ENCODE measurements at places on chromosomes 7 and 10.

DNA sequence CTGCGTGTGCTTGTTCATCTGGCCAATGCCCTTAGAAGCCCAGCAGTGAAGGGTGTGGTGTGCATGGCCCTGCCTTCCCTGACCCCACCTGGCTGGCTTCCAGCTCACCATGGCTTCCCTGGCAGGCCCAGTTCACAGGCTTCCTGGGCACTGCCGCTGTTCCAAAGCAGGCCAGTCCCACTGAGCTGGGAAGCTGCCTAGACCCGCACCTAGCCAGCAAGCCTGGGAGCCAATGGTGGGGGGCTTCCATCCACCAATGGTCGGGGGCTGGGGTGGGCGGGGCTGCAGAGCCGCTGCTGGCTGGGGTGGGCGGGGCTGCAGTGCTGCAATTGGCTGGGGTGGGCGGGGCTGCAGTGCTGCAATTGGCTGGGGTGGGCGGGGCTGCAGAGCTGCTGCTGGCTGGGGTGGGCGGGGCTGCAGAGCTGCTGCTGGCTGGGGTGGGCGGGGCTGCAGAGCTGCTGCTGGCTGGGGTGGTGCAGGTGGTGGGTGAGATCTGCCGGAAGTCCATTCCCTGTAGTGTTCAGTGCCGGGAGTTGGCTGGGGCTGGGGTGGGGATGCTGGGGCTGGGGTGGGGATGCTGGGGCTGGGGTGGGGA, 12.4 kb downstream of the CALY start:
- no peak for DNase-seq

DNA sequence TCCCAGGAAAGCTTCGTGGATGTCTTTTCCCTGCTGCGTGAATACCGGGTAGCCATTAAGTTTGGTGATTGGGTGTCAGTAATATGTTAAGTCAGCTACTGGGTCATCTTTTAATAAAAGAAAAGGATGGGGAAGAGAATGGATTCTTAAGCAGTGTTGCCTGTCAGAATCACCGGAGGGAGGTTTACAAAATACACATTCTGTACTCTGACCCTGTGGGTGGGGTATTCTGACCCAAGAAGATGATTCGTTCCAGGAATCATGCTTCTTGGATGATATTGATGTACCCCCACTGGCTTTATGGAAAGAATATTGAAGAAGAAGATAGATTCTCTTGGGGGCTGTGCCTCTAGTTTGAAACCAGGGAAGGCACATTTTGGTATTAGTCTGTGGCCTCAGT, 18.3 kb downstream of the SGPL1 start:
- DNase-seq = no peak

- DNase-seq = no peak
These were observed 639.3 kb upstream of the GALNT17 start for GRCh38 chr7:70492625-70493024.

DNA sequence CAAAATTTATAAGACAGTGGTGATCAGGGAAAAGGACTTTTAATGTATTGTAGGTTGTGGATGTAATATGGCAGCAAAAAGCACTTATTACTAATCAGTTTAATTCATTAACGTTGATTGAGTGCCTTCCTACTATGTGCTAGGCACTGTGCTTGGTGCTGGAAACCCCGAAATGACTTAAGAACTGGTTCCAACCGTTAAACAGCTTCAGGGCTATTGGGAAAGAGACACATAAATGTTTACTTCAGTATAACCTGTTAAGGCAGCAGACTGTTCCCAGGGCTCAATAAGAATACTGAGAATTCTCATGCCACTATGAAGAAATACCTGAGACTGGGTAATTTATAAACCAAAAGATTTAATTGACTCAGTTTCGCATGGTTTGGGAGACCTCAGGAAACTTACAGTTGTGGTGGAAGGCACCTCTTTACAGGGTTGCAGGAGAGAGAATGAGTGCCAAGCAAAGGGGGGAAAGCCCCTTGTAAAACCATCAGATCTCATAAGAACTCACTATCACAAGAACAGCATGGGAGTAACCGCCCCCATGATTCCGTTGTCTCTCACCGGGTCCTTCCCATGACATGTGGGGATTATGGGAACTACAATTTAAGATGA, 1.1 kb upstream of the SLC25A13 start:
- DNase-seq = no peak

- DNase-seq = no peak
These were observed 282.9 kb downstream of the ADARB2 start for GRCh38 chr10:1454428-1454827.

DNA sequence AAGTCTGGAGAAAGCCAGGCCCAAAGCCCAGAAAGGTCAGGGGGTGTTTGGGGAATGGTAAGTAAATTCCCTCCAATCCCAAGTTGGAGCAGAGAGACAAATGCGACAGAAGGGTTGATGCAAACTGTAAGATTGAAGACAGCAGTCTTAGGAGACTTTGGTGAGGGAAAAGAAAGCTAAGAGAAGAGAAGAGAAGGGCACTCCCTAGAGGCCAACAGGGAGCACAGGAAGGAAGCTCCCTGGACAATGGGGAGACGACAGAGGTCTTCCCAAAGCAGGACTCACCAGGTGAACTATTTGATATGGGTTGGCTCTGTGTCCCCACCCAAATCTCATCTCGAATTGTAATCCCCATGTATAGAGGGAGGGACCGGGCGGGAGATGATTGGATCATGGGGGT, 151.5 kb downstream of the KIF20B start:
- no peak for DNase-seq

DNA sequence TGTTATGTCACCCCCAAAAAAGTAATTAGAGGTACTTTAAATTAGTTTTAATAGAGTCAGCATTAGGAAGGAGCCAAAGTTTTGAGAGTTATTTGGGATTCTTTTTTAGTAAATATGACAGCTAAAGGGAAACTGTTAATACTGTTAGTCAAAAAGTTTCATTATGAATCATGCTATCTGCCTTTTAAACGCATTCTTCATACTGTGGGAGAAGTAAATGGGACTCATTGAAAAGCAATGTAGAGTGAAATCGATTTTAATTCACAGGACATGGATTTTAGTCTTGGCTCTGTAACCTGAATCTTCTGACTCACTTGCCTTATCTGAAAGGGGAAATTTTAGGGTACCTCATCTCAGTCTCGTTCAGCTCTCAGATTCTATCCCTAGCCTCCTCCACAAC, 105.1 kb downstream of the AASS start:
- no peak for DNase-seq

DNA sequence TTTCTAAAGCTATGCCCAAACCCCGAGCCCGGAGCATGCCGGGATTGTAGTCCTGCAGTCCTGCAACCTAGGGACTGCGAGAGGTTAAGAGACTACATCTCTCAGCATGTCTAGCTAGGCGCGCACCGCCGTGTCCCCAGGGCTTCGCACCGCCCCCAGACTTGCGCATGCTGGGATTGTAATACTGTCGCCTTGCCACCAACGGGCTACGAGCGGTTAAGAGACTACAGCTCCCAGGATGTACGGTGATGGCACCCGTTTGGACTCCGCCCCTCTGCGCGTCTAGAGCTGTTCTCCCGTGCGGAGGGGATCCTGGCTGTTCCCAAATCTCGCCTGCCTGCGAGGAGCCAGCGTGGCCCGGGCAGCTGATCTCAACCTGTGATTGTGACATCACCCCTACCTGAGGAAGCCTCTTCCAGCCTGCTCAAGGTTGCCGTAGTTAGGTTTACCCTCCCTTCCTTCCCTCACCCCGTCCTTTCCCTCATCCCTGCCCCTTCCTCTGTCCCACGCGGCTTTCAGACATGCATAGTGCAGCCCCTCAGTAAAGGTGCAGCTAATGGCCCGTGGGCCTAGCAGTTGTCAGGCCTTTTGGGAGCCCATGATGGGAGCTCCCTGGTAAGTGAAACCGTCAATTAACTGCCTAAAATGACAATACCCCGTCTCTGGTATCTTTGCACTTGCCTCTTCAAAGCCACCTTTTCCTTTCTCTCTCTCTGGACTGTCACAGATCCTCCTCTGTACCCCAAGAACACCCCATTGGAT, 6.3 kb upstream of the ZNF736 start:
- peak; percentile 88 for DNase-seq
